Thyroid gland (tissue), 4 donors: ENCODE measurements at places on chromosomes 5 and 9.

DNA sequence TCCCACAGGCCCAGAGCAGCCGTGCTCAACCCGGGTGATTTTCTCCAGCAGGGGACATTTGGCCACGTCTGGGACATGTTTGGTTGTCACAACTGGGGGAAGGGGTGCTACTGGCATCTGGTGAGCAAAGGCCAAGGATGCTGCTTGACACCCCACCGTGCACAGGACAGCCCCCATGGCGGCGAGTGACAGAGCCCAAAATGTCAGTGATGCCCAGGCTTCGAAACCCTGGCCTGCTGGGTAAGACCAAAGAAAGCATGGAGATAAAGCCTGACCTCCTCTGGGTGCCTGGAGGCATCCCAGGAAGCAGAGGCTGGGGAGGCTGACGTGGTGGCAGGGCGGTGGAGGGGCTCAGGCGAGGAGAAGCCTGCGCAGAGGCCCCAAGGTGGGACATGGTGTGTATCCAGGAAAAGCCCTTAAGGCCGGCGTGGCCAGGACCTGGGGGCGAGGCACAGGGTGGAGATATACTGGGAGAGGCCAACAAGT is 66.4 kb downstream of the ZNF354C start:
- no peak overlapping the region for H3K4me3 ChIP-seq
- H3K36me3 ChIP-seq = no peaks in the 10 kb centered on the region
- no peaks in the 10 kb centered on the region for H3K4me1 ChIP-seq

- H3K4me1 ChIP-seq = no peaks in the 10 kb centered on the region
- H3K27ac ChIP-seq = no peak overlapping the region
- no peaks in the 10 kb centered on the region for H3K36me3 ChIP-seq
Observed at GRCh38 chr9:17863213-17863883, 284.5 kb downstream of the SH3GL2 start.

- H3K4me1 ChIP-seq = no peaks in the 10 kb centered on the region
- no peaks in the 10 kb centered on the region for H3K27me3 ChIP-seq
- H3K4me3 ChIP-seq = no peak overlapping the region
- no peak for DNase-seq
- H3K36me3 ChIP-seq = no peaks in the 10 kb centered on the region
- H3K27ac ChIP-seq = no peak overlapping the region
Observed at GRCh38 chr5:98105681-98106080, 667.8 kb upstream of the RGMB start.

DNA sequence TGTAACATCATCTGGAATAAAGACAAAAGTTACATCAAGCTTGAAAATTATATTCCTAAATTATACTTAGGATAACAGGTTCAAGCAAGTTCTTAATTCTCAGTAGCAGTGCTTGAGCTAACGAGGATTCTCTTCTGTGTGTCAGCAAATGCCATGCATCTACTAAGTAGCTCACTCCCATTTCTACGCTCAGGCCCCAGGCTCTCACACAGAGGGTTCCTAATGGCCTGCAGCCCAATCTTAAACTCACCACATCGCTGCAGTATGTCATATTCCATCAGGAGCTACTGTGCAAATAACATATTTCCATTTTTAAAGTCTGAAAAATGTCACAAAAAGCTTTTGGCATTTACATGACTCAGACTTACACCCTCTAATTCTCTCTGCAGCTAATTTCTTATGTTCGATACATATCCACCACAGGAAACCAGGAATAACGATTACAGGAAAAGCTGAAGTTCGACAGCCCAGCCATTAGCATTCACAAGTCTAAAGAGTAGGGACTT is 474.8 kb downstream of the EFNA5 start:
- H3K4me1 ChIP-seq = no peaks in the 10 kb centered on the region
- H3K36me3 ChIP-seq = no peaks in the 10 kb centered on the region
- no peaks in the 10 kb centered on the region for H3K27me3 ChIP-seq
- DNase-seq = no peak

DNA sequence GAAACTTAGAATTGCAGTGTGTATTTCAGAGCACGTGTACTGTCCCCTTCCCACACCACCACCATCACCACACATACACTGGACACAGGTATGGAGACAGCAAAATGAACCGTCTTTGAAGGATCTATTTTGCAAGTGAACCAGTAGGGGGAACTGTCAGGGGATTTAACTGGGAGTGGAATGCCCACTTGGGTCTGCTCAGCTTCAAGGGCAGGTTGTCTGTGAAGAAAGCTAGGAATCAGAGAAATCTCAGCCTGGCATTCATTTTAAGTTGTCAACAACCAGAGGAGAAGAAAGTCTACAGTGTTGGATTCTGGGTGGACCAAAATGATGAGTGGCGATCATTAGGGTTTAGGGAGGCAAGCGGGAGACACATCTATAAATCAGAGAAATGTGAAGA is 147.0 kb downstream of the DCP2 start:
- no peak for DNase-seq
- no peaks in the 10 kb centered on the region for H3K27me3 ChIP-seq
- H3K4me1 ChIP-seq = peaks cover 8% of the 10 kb centered on the region
- no peak overlapping the region for H3K27ac ChIP-seq
- no peak overlapping the region for H3K4me3 ChIP-seq

DNA sequence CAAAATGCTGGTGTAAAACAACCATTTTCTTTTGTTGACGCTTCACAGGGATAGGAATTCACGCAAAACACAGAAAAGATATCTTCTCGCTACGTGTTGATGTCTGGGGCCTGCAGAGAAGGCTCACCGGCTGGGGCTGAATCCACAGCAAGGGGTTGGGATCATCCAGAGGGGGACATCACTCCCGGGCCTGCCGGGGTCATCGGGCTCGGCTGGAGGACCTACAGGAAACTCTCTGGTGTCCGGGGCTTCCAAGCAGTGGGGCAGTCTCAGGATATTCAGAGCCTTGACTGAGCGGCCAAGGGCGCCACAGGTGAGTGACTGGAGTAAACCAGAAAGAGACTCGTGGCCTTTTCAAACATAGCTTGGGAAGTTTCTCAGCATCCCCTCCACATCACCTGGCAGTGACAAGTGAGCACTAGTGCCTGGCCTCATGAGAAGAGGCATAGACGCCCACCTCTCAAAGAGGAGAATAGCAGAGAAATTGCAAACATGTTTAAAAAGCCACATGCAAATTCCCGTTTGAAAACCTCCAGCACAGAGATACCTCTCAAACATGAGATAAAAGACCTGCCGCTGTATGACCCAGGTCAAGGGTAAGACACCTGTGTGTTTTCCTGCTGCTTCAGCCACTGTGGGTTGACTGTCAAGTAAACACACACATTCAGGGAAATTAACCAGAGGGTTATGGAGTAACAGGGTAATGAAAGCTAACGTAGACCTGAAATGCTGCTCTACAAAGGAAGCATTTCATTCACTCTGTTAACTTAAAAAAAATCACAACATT is 50.8 kb upstream of the SIMC1 start:
- H3K4me1 ChIP-seq = peaks cover 8% of the 10 kb centered on the region
- H3K36me3 ChIP-seq = no peaks in the 10 kb centered on the region
- H3K27me3 ChIP-seq = no peaks in the 10 kb centered on the region
- H3K27ac ChIP-seq = no peak overlapping the region
- DNase-seq = no peak
